NCI-H1694 treated with DMSO at 0.1 percent for 48 hours (cell line): ENCODE measurements at places on chromosomes 1 and 21.

DNA sequence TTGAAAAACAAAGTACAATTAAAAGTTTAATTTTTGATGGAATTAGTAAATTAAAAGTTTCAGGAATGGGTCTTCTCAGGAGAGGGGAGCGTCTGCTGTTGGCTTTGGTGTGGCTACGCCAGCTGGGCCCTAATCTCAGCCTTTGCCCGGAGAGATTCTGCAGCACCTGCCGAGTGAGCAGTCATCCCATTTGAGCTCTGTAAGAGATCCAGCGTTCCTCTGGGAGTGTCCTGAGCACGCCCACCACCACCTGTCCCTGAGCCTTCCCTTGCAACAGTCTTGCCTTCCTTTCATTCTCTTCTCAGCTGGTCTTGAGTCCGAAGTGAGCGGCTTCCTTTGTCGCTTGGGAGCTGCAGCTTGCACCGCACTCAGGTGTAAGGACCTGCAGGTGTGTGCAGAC, 263.1 kb downstream of the CAMTA1 start:
- no peak for DNase-seq

GRCh38 chr1:32045772-32046171, 27.0 kb upstream of the TMEM39B start:
- no peak for DNase-seq

DNA sequence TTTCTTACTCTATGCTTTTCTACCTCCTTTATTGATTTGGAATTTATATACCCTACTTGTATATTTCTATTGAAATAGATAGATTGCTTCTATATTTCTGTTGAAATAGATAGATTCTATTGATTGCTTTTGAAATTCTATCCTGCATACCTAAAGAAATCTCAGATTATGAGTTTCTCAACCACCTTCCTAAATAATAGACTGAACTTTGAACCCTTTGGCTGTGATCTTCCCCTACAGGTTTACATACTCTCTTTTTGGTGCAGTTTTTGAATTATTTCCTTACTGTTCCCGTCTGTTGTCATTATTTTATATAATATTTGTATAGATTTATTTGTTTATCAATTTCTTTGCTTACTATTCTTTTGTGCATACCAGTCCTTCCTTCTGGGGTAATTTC, 20.4 kb upstream of the CSF3R start:
- no peak for DNase-seq

GRCh38 chr21:15992171-15992570, 262.4 kb downstream of the USP25 start:
- no peak for DNase-seq

DNA sequence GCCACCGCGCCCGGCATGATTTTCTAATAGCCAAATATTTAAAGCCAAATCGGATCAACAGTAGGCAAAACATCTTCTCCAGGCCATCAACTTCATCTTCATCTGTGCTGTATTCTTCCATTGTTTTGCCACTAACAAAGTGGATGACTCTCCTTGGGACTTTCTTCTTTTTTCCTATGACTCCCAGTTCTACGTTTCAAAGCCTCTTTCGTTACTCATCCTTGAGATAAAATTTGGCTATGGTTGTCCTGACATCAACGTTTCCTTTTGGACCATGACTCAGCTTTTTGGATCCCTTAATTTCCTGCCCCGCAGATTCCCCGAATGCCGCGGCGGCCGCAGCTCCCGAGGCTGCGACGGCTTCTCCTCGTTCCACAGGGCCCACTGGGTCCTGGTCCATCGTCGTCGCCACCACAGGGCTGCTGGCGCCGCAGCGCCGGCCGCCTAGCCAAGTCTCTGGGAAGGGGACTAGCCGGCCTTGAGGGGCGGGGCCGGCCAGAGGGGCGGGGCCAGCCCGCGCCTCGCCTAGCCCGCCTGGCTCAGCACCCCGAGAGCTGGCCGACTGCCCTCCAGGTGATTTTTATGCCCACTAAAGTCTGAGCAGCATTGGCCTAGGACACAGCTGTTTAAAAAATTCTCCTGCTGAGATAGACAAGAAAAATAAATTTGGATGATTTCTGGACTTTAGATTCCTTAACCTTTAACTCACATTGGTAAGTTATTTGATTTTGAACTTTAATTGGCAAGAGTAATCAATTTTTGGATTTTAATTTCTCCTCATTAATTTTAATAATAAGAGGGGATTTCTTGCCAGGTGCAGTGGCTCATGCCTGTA, 93.9 kb downstream of the ADCY10 start:
- DNase-seq = no peak

DNA sequence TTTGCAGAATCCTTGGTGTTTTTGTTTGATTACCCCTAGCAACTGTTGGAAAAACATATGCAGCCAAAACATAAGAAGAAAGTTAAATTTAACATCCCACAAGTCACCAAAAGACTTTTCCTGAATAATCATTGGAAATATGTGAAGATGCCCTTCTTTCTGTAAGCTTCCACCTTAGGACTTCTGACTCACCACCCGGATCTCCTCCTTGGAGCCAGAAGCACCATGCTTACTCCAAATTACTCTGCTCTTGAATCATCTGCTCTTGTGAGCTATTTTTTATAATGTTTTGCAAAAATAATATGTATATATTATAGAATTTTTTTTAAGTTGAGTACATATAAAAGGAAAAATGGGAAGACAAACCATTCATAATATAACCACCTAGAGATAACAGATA, 391.7 kb downstream of the KCTD3 start:
- DNase-seq = no peak

GRCh38 chr1:30883389-30884172, 25.0 kb downstream of the SDC3 start:
- no peak for DNase-seq

GRCh38 chr1:145992502-145992936, 3.9 kb downstream of the TXNIP start:
- DNase-seq = no peak

DNA sequence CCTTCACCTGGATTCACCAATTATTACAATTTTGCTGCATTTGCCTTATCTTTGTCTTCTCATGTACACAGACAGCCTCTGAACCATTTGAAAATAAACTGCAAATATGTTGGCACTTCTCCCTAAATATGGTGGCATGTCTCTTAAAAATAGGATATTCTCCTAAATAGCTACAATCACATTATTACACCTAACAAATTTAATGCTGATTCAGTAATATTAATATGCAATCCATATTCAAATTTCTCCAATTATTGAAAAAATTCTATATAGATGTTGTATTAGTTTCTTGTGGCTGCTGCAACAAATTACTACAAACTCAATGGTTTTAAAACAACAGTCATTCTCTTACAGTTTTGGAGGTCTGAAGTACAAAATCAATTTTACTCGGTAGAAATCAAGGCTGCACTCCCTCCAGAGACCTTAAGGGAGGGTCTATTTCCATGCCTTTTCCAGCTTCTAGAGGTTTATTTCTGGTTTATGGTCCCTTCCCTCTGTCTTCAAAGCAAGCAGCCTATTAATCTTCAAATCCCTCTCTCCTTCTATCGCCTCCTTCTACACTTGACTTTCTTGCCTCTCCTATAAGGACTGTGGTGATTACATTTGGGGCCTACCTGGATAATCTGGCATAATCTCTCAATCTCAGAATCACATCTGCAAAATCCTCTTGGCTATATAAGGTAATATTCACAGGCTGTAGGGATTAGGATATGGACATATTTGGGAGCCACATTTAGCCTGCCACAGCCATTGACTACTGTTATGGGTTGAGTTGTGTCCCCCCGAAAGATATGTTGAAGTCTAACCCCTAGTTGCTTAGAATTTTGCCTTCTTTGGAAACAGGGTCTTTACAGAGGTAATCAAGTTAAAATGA, 52.5 kb upstream of the BOLA1 start:
- no peak for DNase-seq

DNA sequence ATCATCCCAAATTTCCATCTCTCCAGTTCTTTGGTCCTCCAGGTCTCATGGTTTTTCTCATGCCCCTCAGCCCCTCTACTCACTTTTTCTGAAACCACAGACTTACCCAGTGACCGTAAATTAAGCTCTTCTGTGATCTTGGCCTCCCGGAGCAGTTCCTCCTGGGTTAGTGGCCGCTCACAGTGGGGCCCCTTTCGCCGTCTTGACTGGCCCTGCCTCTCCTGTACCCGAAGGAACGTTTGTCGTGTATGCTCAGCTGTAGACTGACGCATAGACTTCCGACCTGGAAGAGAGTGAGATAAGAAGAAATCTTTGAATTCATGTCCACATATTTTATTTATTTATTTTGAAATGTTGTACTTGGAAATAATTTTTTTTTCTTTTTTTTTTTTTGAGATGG, 5.8 kb downstream of the VPS72 start:
- no peak for DNase-seq

DNA sequence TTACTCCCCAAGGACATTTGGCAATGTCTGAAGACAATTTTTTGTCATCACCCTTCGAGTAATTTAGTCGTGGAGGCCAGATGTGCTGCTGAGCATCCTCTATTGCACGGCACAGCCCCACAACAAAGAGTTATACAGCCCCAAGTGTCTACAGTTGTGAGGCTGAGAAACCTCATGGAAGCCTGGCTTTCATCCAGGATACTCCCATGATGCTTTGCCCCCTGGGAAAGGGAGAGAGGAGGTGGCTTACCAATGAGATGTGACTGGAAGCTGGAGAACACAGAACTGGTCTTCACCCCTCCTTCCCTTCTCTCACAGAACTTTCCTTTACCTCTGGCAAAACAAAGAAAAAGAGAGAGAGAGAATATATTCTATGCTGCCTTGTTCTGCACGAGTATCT, 150.9 kb upstream of the VAMP3 start:
- no peak for DNase-seq

GRCh38 chr1:16920951-16921350, 780 bp upstream of the CROCC start:
- DNase-seq = no peak

DNA sequence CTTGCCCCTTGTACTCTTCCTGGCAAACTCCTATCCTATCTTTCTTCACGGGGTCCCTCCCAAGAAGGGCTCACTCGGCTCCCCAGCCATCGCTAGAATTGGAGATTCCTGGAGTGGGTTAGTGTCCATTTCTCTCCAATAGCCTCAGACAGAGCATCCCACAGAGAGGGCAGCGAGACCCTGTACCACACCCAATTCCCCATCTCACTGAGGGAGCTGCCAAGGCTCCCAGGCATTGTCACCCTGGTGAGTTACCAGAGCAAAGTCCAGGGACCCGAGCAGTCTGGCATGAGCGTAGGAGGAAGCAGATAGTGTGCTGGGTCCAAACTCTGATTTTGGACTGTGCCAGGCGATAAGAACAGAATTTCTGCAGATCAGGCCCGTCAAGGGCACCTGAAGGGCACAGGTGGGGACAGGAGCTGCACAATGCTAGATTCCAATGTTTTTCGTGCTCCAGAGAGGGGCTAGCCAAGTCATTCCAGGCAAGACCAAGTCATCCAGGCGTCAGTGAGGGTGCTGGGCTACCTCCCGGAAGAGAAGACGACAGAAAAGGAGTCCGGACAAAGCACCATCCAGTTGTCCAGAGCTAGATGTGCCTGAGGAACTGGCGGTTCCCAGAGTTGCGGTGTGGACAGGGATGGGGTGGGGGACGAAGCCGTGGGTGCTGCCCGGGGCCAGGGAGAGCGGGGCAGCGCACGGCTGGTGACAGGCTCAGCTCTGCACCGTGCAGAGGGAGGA, 15.3 kb downstream of the AKR7A3 start:
- no peak for DNase-seq

DNA sequence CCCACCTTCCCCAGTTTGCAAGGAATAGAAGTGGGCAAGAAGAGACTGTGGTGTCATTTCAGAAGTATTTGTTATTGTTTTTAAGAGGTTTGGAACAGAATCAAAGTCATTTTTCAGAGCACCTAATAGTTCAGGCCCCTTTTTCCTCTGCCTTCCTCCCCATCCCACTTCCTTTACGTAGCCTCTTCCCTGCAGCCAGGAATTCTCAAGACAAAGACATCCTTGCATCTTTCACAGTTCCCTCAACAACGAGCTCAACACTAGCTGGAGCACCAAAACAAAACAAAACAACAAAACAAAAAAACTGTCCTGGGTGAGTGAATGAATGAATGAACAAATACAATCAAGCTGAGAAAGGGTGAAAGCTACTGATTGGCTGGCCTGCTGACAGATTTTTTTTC, 7.0 kb downstream of the PALMD start:
- DNase-seq = no peak

DNA sequence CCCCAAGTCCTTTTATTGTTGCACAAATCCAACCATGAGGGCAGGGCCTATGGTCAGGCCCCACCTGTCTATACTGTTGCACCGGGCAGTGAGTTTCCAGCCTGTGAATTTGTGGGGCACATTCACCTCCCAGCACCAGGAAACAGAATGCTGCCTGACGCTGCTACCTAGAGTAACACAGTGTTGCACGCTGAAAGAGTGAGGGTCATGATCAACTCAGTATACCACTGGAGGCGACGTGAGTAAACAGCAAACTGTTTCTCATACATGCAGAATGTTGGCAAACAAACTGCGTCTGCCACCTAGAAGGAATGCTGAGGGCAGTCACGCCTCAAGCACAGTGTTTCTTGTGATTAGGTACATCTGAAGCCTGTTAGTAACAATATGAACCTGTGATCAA, 13.4 kb upstream of the LRRC47 start:
- no peak for DNase-seq
